ENCODE measurements at places on chromosomes 11 and 22. TPM values are rescaled to one million over a fixed set of nuclear protein-coding genes. Genes with fewer than 3 reads are reported as not detected.

DNA sequence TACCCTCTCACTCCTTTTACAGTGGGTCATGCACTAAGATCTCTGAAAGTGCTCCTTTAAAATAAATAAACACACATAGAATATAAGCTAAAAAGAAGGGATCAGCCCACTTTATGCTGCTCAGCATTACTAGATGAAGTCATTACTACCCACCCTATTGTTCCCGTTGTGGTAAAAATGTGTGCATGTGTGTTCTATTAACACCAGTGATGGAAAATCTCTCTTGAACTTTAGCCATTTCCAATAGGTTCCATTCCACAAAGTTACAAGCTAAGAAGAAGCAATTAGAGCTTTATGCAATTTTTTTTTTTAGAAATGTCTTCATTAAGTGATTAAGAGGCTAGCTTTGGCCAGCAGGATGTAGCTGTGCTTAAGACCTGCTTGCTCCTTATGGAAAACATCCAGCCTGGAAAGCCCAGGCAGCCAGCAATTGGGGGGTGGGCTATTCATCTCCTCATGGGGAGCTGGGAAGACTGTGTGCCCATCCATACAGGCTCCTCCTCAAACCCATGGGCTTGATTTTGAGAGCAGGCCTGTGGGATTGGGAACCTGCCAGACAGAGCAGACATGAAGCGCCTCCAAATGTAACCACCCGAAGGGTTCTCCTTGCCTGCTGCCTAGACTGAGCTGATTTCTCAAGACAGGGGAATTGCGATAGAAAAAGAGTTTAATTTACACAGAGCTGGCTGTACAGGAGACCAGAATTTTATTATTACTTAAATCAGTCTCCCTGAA, 92.9 kb upstream of the PARVA start:
- no peak for DNase-seq

Gene THAP12
- 81.2 TPM for total RNA-seq

GRCh38 chr22:47369431-47370015, 607.1 kb downstream of the TBC1D22A start:
- DNase-seq: no peak

GRCh38 chr22:34709641-34710040, 356.3 kb upstream of the ISX start:
- DNase-seq: no peak

Gene RAG2
- not detected for total RNA-seq

DNA sequence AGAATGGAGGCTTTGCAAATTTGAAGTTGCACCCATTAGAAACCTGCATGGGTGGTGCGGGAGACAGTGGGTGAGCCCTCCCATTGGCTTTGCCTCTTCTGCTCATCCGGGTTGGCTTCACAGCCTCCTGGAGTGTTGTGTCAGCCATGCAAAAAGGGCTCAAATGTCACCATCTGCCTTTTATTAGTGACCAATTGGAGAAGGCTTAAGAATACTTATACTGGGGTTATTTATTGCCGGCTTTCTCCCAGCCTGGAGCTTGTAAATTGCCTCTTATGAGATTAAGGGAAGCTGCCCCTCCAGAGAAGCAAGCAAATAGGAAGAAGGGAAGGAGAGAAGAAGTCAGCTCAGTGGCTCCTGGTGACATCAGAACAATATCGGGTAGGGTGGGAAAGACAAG, 182.6 kb downstream of the ST3GAL4 start:
- no peak for DNase-seq

DNA sequence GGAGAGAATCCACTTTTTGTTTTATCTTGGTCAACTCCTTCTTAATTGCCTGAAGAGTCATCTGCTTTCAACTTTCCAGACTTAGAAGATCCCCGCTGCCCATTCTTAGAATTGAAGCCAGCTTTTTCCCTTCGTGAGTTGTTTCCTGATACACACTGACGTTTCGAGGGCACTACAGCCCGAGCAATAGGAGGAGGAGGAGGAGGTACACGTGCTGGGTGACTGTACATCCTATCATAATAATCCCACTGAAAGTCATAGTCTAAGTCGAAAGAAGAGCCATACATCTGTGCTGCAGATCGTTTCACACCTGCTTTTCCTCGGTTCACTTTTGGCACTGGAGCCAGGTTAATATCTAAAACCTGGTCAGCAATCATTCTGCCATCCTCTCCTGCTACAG, 606.1 kb downstream of the DLG2 start:
- DNase-seq: no peak

DNA sequence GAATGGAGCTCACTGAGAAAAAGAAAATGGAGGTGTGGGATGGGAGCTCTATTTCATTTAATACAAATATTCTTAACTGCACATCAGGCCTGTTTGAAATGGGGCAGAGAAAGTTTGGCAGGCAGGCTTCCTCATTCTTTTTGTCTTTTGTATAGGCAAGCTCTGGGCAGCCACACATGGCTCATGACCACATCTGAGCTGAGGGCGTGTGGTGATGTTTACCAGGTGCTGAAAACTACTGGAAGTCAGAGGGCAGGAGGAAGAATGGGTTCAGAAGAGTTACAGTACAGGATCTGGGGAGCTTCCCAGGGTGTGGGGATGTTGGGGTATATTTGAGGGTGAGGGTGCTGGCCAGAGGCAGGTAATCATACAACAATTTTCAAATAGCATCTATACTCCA, 66.3 kb upstream of the NAV2 start:
- DNase-seq: no peak

- no peak for DNase-seq
Observed at GRCh38 chr22:47407461-47408025, 645.1 kb downstream of the TBC1D22A start.

- no peak for DNase-seq
Observed at GRCh38 chr11:34501500-34501899, 12.1 kb downstream of the ELF5 start.

DNA sequence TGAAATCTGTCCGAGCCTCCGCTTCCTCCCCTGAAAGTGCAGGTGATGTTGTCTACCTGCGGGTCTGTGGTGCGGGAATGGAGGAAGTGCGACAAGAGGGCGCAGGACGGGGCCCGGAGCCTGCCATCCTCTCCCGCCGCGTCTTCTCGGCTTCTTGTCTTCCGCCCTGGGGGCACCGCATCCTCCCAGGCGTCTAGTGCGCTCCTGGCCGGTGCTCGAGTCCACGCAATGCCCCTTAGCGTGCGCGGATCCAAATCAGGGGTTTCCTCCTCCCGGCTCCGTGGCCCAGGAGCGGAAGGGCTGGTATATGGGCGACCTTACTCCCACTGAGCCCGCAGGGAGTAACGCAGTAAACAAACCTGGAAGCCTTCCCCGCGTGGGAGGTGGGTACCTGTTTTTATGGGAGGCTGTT, 405 bp downstream of the SFI1 start:
- no peak for DNase-seq

DNA sequence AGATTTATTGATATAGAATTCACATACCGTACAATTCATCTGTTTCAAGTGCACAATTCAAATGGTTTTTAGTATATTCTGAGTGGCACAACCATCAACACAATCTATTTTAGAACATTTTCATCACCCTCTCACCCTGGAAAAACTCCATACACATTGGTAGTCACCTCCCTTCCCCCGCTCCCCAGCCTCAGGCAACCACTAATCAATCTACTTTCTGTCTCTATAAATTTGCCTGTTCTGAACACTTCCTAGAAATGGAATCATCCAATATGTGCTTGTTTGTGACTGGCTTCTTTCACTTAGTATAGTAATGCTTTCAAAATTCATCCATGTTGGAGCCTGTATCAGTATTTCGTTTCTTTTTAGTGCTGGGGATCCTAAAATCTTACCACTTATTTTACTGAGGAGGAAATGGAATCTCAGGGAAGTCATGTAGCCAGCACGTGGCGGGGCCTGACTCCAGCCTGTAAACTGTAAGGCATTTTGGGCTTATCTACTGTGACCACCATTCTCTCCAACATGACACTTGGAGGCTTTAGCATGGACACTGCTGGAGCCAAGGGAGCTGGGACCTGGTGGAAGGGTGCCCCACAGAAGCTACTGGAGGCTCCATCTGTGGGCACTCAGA, 905 bp upstream of the UCP3 start:
- DNase-seq: no peak

Gene OR4A16
- not detected for total RNA-seq

Gene HBB
- not detected for total RNA-seq

DNA sequence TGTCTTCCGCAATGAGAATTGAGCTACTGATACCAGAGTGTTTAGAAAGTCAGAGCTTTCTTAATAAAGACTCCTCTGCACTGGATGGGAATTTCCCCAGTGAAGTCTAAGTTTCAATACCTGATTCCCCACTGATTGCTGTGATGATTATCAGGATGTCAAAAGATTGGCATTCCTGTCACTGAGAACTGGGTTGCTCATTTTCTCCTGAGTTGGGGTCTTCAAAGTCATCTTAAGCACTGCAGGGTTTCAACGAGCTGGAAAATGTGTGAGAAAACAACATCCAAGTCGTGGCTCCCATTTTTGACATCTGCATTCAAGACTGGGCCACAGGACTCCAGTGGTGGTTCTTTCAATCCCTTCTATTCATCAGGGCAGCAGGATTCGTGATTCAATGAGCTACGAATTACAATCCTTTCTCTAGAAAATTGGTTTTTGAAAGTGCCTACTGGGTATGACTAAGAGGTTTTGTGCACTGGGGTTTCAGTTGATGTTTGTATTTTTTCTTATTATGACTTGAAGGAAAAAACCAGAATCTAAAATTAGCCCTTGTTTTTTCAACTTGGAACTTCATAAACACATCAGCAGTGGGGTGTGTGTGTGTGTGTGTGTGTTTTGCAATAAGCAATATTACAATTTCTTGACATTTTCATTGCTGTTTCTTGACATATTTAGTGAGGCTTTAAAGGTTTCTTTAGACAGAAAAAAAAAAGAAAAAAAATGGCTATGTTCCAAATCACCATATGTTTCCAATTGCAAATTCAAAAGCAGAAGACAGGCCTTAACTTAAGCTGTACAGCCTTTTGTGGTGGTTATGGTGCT, 233.0 kb downstream of the FAM76B start:
- peak; percentile 6 for DNase-seq

DNA sequence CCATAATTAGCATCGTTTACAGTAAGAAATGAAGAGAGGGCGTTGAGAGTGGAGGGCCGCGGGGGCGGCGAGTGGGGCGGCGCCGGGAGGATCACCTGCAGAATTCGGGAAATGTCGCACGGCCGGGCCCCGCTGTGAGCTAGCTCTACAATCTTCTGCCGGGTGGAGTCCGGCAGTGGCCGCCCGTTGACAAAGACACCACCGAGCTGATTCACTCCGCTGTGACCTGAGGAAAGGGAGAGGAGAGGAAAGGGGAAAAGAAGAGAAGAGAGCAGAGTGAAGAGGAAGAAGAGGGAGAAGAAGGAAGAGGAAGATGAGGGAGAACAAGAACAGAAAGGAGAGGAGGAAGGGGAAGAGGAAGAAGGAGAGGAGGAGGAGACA, 8.5 kb downstream of the PAX6 start:
- DNase-seq: no peak

Gene CABP2
- not detected for total RNA-seq

DNA sequence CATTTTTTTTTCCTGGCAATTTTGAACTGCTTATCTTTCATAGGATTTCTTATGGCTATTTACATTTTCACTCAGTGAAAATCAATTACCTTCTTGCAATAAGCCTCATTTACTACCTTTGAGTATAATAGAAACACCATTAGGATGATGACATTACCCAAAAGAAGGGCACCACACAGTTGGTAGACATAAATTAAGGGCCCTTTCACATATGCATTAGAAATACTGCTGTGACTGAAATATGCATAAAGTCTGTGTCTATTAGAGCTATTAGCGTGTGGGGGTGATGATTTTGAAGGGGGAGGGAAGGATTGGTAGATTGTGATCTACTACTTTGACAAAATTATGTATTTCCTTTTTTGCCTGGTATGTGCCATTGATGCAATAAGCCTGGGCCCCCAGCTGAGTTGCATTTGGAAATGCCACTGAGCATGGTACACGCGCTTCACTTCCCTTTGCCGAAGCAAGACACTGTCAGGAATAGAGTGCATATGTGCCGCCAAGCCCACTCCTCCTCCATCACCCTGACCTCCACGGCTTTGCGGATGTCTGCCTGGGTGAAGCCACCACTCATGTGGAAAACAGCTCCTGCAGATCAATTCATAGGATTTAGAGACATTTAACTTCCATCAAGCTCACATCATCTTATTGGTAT, 339.3 kb downstream of the DCDC1 start:
- no peak for DNase-seq

DNA sequence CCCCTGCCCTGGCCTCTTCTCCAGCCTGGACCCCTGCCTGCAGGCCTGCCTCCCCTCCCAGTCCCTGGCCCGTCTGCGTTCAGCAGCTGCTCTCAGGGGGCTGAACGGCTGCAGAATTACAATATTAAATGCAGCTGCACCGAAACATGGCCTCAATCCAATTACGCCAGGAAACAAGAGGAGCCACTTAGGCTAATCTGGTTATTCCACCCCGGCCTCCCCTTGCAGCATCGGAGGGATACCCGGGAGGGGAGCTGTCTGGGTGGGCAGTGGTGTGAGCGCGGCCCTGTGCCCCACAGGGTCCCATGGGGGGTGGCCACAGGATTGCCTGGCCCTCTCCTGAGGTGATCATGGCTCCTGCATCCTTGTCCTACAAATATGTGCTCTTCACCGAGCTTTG, 42.6 kb downstream of the FLRT1 start:
- no peak for DNase-seq

- DNase-seq: no peak
Observed at GRCh38 chr11:112523477-112523876, 262.8 kb upstream of the PLET1 start.

DNA sequence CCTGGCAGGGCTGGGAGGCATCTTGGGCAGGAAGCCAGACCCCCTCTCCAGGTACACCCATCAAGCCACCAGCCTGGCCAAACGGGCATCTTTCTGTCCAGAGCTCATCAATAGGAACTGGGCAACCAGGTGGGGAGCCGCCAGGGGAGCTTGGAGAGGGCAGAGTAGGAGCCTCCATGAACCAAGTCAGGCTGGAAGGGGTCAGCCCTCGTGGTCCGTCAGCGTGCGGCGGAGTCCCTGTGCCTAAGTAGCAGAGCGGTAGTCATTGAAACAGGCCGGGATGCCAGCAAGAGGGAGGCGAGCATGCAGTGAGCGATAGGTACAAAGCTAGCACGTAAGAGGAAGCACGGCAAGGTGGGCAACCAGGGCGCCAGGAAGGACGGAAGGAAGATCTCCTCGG, 1.7 kb downstream of the RTL6 start:
- DNase-seq: no peak

- no peak for DNase-seq
Observed at GRCh38 chr22:17322511-17322910, 46.7 kb upstream of the CECR2 start.

DNA sequence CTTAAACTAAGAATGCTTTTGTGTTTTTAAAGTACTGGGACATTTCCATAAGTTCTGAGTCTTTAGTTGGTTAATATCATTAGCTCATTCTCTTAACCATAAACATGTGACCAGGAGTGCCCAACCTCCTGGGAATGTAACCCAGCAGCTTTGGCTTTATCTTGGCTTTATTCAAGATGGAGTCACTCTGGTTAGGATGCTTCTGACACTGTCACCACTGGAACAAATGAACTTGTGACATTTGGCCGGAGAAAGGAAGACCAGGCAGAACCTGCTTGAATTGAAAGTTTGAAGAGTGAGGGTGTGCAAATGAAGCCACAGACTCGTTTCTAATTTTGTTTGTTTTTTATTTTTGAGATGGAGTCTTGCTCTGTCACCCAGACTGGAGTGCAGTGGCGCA, 54.6 kb downstream of the OSBP2 start:
- no peak for DNase-seq

Gene SLN
- not detected for total RNA-seq

GRCh38 chr22:48938741-48939140, 888.9 kb downstream of the BRD1 start:
- no peak for DNase-seq

Gene TNKS1BP1
- total RNA-seq: 24.3 TPM

GRCh38 chr11:75996523-75997442, 181.8 kb downstream of the UVRAG start:
- DNase-seq: no peak
